Transverse colon (tissue), 4 donors: ENCODE measurements at places on chromosomes 12 and 14. TPM values are rescaled to one million over a fixed set of nuclear protein-coding genes. Genes with fewer than 3 reads are reported as not detected.

The FAM181A gene
- not detected for total RNA-seq

The SIX1 gene
- not detected for total RNA-seq

The DNAI7 gene
- not detected for total RNA-seq

The GLIPR1 gene
- total RNA-seq, result 3.7 TPM

The FRMD6 gene
- total RNA-seq, result 13.0 TPM

DNA sequence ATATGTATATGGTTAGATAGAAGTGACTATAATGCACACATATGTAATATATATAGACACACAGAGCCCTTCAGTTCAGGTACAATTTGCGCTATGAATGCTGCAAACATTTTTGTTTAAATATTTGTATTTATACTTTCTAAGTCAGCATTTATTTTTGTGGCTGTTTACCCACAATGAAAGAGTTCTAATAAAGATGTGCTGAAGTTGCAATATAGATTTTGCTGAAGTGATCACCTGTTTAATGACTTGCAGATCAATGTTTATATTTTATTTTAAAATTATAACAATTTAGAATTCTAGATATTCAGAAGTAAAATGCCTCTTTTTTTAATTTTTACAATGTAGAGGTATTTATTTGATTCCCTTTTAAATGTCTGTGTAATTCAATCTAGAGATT is 3.5 kb downstream of the FOXG1 start:
- DNase-seq, result no peak

DNA sequence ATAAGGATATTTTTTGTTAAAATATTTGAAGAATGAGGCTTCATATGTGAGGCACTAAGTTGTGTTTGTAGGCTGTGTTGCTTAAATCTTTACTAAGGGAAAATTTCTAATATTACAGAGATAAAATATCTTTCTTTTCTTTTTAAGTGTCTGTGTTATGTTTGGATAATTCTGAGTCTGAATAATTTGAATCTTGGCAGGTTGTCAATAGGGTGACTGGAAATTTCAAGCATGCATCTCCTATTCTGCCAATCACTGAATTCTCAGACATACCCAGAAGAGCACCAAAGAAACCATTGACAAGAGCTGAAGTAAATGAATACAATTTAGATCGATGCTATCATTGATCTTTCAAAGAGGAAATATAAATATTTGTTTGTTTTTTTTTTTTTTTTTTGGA is 29.4 kb downstream of the TMPO start:
- no peak for DNase-seq

- no peak for DNase-seq
These were observed 26.4 kb downstream of the PTPRQ start for GRCh38 chr12:80470403-80470802.

- DNase-seq, result peak; percentile 78
These were observed 10.3 kb downstream of the EXOC3L4 start for GRCh38 chr14:103104654-103105452.

GRCh38 chr14:84806181-84806580 is 723.8 kb upstream of the FLRT2 start:
- no peak for DNase-seq

DNA sequence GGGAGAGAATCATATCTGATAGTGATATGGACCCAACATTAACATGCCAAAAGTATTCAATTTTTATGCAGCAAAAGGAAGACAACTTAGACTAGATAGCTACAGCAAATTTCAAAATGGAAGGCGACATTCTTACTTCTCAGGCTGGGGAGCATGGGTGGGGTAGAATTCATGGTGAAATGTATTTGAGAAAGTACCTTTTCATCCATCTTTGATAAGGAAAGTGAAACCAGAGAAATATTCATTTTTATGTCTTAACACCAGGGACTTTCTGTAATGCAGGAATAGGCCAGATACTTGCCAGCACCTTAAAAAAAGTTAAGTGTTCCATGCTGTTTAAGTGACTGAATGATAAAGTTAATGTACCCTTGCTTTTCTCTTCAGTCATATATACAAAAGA is 13.4 kb downstream of the BTG1 start:
- DNase-seq, result no peak

GRCh38 chr12:79274501-79275064 is 410.0 kb downstream of the SYT1 start:
- DNase-seq, result no peak

- DNase-seq, result no peak
These were observed 59.8 kb downstream of the WASHC4 start for GRCh38 chr12:105167346-105167745.

DNA sequence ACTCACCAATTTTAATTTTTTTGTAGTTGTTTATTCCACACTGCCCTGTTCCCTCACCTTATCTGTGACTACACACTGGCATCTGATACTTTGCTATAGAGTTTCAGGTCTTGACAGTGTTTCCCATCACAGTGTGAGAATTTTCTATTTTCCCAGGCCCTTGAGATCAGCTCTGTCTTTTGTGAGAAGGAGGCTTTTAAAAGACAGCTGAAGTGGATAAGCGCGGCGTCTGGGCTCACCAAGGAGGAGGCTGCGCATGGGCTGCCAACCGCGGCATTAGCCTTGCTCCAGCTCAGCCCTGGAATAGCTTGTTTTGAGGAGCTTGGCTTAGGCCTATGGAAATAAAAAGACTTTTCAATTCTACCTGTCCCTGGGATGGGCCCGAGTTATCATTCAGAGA is 181.3 kb downstream of the RMST start:
- no peak for DNase-seq

The SLC10A1 gene
- total RNA-seq, result not detected

- no peak for DNase-seq
These were observed 186.1 kb downstream of the PLCZ1 start for GRCh38 chr12:18551701-18552100.

- DNase-seq, result no peak
These were observed 650 bp downstream of the GALC start for GRCh38 chr14:87992346-87992717.

DNA sequence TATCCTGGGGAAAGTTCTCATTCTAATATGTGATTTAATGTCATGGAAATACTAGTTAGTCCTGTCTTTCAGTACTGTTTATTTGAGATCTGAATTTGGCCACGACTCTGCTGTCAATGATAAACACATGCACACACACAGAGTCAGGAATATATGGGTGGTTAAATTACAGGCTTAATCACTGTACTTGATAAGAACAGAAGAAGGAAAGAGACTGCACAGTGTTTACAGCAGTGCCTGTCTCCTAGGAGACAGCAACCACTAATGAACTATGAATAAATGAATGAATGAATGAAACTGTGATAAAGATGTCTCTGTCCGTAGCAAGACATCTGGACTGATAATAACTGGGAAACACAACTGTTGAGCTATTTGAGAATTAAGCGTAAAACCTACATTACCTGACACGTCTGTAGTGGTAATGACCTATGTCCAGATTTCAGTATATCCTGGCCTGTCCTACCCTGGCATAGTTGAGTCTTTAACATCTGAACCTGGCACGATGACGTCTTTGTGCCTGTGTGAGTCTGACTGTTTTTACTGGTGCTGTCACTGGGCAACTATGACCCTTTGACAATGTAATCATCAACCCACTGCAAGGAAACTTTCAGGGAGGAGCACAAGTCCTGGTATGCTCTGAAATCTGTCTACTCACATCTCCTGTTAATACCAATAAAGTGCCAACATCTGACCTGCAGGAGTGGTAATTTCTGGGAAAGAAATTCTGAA is 524.6 kb downstream of the TMEM132D start:
- no peak for DNase-seq
